ENCODE measurements at places on chromosomes 4 and X.

DNA sequence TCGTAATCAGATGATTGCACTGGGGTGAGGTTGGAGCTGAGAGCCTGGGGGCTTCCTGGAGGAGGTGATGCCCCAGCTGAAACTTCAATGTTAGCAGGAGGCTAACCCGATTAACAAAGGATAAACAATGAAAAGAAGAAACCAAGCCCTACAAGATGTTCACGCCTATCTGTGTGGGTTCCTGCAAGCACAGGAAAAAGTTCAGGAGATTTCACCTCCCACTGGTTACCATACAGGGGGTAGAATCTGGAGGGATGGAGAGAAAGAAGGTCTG lies 27.5 kb downstream of the JAKMIP1 start:
- no peak for DNase-seq

DNA sequence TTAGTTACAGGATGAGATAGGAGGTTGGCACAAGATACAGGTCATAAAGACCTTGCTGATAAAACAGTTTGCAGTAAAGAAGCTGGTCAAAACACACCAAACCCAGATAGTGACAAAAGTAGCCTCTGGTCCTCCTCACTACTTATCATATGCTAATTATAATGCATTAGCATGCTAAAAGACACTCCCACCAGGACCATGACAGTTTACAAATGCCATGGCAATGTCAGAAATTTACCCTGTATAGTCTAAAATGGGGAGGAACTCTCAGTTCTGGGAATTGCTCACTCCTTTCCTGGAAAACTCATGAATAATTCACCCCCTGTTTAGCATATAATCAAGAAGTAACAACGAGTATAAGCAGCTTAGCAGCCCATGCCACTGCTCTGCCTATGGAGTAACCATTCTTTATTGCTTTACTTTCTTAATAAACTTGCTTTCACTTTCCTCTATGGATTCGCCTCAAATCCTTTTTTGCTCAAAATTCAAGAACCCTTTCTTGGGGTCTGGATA lies 1254.4 kb downstream of the PCDH7 start:
- DNase-seq = no peak

DNA sequence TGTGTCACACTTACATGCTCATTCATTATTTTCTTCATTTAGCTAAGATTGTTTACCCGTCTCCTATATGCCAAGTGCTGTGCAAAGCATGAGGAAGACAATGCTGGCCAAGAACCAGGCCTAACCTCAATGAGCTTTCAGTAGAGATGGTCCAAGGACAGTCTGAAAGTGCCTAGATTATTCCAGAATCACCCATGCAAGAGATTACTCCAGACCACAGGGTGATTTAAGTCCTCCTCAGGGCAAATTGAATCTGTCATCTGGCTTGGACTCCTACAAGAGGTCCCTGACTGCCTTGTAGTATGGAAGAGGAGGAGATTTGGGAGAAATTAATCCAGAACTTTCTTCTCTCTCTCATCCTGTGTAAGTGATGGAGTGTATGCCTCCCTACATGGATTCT lies 99.4 kb upstream of the NDP start:
- DNase-seq = no peak

- no peak for DNase-seq
Measured at GRCh38 chr4:56653461-56654237, 27.4 kb downstream of the HOPX start.

DNA sequence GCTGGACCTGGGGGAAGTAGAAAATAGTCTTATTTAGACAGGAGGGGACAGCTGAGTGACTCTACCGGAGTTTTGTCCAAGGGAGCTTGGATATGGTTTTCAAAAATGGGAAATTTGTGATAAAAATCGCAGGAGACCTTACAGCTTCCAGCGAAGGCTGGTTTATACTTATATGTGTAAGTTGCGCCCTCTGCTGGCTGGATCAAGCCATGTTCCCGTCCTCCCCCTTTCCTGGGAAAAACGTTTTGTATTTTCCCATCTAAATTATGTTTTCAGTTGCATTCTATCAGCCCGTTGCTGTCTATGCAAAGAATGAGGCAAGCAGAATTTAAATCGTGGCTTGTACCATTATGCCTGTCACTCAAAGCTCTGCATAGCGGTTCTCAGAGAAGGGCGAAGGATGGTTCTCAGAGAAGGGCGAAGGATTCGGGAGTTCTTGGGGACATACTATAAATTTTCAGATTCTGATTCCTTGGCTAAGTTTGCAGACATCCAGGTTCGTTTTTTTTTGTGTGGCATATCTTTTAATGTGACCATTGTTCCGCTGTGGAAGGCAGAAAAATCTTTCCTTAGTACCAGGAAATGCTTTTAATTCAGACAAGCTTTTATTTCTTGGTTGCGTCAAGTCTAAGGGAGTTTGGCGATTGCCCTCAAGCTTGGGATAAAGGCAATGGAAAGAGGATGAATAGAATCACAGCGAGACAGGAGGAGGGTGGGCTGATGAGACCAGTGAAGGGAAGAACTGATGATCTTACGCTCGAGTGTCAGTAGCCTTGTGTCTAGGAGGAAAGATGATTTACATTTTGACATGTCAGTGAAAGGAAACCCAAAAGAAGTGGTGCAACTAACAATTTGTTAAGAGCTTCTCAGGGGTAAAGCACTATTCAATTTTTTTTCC lies 128.5 kb upstream of the ARX start:
- peak; percentile 57 for DNase-seq

GRCh38 chr4:137558951-137559350 lies 26.7 kb upstream of the PCDH18 start:
- DNase-seq = peak; percentile 28

DNA sequence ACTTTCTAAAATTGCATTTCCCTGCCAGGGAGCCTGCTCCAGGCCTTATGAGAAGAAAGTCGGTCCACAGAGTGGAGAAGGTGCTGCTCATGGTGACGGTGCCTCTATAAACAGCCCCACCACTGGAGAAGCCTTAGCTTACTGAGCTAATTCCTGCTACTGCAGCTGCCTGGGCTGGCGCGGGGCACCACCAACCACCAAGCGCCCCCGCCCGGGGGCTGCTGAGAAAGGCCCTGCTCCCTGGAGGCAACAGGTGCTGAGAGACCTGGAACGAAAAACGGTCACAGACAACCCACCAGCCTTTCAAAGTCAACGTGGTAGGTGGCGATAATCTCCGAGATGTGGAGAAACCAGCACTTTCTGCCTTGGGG lies 2.9 kb downstream of the HCFC1 start:
- DNase-seq = no peak

Measured in fibroblast of the conjunctiva (primary cell).